ENCODE measurements at places on chromosomes 13 and 19. TPM values are rescaled to one million over a fixed set of nuclear protein-coding genes. Genes with fewer than 3 reads are reported as not detected.
A peak's percentile ranks its signal among the peaks of the same experiment; 100 is the strongest.

The PCDH17 gene
- total RNA-seq: not detected

The IZUMO2 gene
- total RNA-seq: not detected

DNA sequence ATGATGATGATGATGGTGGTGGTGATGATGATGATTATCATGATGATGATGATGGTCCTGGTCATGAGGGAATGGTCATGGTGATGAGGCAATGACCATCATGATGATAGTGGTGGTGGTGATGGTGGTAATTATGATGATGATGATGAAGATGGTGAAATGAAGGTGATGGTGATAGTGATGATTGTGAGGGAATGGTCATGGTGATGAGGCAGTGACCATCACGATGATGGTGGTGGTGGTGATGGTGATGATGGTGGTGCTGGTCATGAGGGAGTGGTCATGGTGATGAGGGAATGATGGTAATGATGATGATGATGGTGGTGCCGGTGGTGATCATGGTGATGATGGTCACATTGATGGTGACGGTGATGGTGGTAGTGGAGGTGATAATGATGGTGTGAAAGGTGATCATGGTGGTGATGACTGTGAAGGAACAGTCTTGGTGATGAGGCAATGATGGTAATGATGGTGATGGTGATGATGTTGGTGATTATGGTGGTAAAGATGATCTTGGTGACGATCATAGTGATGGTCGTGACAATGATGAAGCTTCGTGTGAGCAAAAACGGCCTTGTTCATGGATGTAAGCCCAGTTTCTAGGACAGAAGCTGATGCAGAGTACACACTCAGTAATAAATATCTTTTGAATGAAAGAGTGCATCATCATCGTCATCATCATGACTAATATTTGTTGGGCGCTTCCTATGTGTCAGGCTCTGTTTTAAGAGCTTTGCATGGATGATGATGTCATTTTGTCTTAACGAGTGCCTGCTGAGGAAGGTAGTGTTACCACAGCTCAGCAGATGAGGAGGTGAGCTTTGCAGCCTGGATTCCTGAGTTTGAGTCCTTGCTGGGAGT, 17.3 kb downstream of the SBK2 start:
- no peak for DNase-seq
- H3K4me1 ChIP-seq: peaks cover 3% of the 10 kb centered on the region
- H3K4me3 ChIP-seq: no peak overlapping the region
- peaks cover 4% of the 10 kb centered on the region for H3K27me3 ChIP-seq
- H3K36me3 ChIP-seq: no peaks in the 10 kb centered on the region

GRCh38 chr13:111131611-111132010, 16.5 kb downstream of the ARHGEF7 start:
- no peaks in the 10 kb centered on the region for H3K36me3 ChIP-seq
- H3K27ac ChIP-seq: no peak overlapping the region
- no peak overlapping the region for H3K4me3 ChIP-seq
- no peaks in the 10 kb centered on the region for H3K4me1 ChIP-seq
- H3K27me3 ChIP-seq: peaks cover 28% of the 10 kb centered on the region
- DNase-seq: no peak

DNA sequence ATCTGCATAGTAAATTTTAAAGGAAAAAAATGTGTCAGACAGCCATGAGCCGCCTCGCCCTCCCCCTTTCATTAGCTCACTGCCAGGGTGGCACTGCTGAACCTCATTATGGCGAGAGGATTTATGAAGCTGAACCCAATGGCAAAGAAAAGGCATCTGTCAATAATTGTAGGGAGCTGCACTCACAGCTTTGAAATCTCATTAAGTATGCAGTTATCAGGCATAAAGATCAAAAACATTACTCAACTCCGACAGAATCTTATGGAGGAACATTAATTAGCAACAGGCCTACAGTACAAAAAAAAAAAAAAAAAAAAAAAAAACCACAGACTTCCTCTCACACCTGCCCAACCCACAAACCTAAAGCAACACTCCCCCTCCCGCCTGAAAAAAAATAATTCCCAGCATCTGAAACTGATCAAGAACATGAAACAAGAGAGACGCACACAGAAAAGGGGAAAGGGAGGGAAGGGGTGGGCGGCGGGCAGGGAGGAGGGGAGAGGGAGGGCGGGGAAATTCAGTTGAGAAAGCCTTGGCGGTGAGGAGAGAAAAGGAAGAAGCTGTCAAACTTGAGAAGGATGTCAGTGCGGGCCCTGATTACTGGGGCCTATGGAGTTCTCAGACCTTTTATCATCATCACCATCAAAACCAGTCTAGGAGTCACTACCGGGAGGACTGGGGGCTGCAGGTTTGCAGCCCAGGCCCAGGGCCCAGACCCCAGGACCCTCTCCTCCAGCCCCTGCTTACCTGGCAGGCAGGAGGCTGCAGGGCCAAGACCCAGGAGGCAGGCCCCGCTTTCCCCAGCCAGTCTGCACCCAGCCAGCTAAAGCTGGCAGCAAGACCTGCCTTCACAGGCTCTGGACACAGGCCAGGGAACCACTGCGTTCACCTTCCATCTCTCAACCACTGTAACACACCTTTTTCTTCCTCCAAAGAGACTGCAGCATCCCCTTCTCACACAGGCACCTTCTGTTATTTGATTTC, 8.9 kb downstream of the TSHZ3 start:
- peak overlapping the region; percentile 56 for H3K27ac ChIP-seq
- H3K4me3 ChIP-seq: peak overlapping the region; percentile 64
- no peak for DNase-seq
- H3K4me1 ChIP-seq: peaks cover 18% of the 10 kb centered on the region
- peaks cover 78% of the 10 kb centered on the region for H3K27me3 ChIP-seq

The TNFRSF19 gene
- not detected for total RNA-seq

- peaks cover 22% of the 10 kb centered on the region for H3K27me3 ChIP-seq
- no peak overlapping the region for H3K4me3 ChIP-seq
- no peaks in the 10 kb centered on the region for H3K4me1 ChIP-seq
- H3K36me3 ChIP-seq: no peaks in the 10 kb centered on the region
Observed at GRCh38 chr13:78033509-78033908, 114.9 kb upstream of the EDNRB start.

The HPN gene
- 0.20 TPM for total RNA-seq

DNA sequence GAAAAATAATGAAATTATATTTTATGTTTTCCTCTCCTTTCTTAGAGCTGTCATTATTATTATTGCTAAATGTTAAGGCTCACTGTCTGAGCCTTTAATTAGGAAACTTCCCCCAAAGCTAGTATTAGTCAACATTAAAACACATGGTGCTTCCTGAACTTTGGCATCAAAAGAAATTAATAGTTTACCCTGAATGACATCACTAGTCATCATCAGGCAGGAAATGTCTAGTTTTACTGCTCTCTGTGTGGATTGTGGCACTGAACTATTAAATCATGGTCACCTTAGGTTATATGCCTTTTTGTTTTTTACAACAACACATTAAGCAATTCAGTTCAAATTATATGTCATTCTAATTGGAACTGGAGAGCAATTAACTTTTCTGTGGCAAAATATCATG, 595.5 kb downstream of the SLITRK1 start:
- no peaks in the 10 kb centered on the region for H3K4me1 ChIP-seq
- no peaks in the 10 kb centered on the region for H3K27me3 ChIP-seq
- no peaks in the 10 kb centered on the region for H3K36me3 ChIP-seq
- no peak overlapping the region for H3K4me3 ChIP-seq
- DNase-seq: no peak

- peaks cover 14% of the 10 kb centered on the region for H3K4me1 ChIP-seq
- no peaks in the 10 kb centered on the region for H3K27me3 ChIP-seq
- H3K27ac ChIP-seq: no peak overlapping the region
- H3K36me3 ChIP-seq: peaks cover 12% of the 10 kb centered on the region
- no peak for DNase-seq
Observed at GRCh38 chr13:40377783-40378182, 288.7 kb downstream of the FOXO1 start.

The ATCAY gene
- not detected for total RNA-seq

DNA sequence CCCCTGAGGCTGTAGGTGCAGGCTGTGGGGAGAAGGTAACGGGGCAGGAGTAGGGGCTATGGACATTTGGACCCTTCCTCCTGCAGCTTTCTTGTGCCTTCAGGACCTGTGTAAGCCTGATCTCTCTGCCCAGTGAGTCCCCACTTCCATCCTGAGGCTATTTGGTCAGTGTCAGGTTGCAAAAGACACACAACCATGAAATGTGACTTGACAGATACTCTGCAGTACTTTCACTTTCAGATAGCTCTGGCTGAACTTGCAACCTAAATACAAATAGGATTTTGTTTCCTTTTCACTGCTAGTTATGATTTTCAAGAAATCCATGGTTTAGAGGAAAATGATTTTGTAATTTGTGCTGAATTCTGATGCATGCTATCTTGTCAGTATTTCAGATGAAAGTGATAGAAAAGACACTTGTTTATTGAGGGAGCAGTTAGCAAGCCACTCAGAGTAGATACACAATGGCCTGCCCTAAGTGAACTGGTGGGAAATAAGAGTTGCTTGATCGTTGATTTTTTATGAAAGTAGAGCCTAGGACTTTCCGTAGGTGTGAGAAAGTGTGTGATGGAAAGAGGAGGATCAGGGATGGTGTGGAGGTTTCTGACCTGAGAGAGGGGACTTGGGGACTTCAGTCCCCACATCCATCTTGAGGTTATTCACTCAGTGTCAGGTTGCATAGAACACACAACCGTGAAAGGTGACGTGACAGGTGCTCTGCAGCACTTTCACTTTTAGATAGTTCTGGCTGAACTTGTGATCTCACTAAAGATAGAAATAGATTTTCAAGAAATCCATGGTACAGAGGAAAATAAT, 18.1 kb upstream of the EID2 start:
- H3K27me3 ChIP-seq: no peaks in the 10 kb centered on the region
- DNase-seq: no peak
- H3K27ac ChIP-seq: peak overlapping the region; percentile 93
- peaks cover 3% of the 10 kb centered on the region for H3K36me3 ChIP-seq
- H3K4me3 ChIP-seq: peak overlapping the region; percentile 79

DNA sequence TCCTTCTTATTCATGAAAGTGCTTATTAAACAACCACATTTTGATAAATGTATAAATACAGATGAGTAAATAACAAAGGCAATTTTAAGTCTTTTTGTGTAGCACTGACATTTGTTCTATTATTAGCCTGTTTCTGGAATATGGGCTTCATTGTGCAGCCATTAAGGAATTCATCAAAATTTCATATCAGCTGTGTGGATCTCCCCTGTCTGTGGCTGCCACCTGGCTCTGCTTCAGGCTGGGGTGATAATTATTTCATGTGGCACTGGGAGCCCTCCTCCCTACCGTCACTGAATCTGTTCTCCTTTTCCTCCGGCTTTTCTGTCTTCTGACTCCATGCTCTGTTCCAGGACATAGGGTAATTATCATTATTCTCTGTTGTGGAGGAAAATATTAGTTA, 57.1 kb downstream of the LMO7 start:
- H3K27me3 ChIP-seq: no peaks in the 10 kb centered on the region
- H3K36me3 ChIP-seq: no peaks in the 10 kb centered on the region
- no peak overlapping the region for H3K4me3 ChIP-seq

GRCh38 chr13:31896427-31896826, 135.1 kb upstream of the FRY start:
- peaks cover 30% of the 10 kb centered on the region for H3K27me3 ChIP-seq
- no peaks in the 10 kb centered on the region for H3K36me3 ChIP-seq
- no peak overlapping the region for H3K4me3 ChIP-seq
- no peak for DNase-seq
- peaks cover 6% of the 10 kb centered on the region for H3K4me1 ChIP-seq
- no peak overlapping the region for H3K27ac ChIP-seq

GRCh38 chr13:104357672-104358354, 1291.6 kb upstream of the SLC10A2 start:
- no peak overlapping the region for H3K4me3 ChIP-seq
- H3K36me3 ChIP-seq: no peaks in the 10 kb centered on the region
- H3K27me3 ChIP-seq: no peaks in the 10 kb centered on the region
- no peak for DNase-seq

The EPS8L1 gene
- 7.6 TPM for total RNA-seq

The TSSK6 gene
- total RNA-seq: 5.8 TPM

- no peaks in the 10 kb centered on the region for H3K4me1 ChIP-seq
- DNase-seq: no peak
- no peaks in the 10 kb centered on the region for H3K36me3 ChIP-seq
- peaks cover 6% of the 10 kb centered on the region for H3K27me3 ChIP-seq
- H3K4me3 ChIP-seq: no peak overlapping the region
Observed at GRCh38 chr19:18951721-18952281, 10.8 kb upstream of the HOMER3 start.

The GNG7 gene
- total RNA-seq: 1.2 TPM

DNA sequence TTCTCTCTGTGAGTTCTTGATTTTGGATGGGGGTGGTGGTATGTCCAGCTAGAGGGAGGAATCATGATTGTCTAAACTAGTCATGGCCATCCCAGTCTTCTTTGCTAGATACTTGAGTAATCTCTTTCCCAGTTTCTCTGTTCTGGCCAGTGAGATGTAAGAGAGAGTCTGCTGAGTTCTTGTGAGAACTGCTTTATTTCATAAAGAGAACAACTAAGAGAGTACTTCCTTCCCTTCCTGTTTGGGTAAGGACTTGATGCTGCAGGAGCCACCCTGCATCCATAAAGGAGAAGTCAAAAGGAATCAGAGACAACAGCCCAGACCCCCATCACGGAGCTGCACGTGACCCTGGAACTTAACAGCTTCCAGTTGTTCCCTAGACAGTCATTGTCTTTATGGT, 3.0 kb upstream of the RASL11A start:
- no peak for DNase-seq
- H3K4me3 ChIP-seq: no peak overlapping the region
- H3K4me1 ChIP-seq: peaks cover 8% of the 10 kb centered on the region
- H3K27ac ChIP-seq: no peak overlapping the region
- H3K36me3 ChIP-seq: no peaks in the 10 kb centered on the region

The NCCRP1 gene
- not detected for total RNA-seq

The NLRP5 gene
- not detected for total RNA-seq

DNA sequence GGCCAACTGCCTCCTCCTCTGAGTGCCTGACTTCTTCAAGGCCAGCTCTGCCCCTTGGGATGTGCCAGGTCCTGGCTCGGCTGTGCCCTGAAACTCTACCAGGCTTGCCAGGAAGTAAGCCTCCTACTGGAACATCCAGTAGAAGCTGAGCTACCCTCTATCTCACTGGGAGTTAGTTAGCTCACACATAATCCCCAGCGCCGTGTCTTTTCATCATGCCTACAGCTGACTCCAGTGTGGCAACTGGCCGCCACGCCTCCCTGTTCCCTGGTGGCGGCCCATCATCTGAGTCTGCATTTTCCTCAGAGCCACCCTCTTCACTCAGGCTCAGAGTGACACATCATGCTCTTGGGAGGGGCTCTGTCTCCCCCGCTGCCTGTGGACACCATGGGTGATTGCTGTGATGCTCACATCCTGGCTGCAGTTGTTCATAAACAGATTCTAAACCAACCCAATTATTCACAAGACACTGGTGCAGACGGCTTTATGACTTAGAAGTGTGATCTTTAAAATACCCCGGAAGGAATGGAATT, 131.9 kb upstream of the IRS2 start:
- H3K27ac ChIP-seq: no peak overlapping the region
- no peaks in the 10 kb centered on the region for H3K36me3 ChIP-seq
- no peak overlapping the region for H3K4me3 ChIP-seq
- no peak for DNase-seq
- no peaks in the 10 kb centered on the region for H3K4me1 ChIP-seq
- no peaks in the 10 kb centered on the region for H3K27me3 ChIP-seq

The PABPC3 gene
- total RNA-seq: 0.42 TPM

GRCh38 chr13:75836441-75836840, 200.3 kb downstream of the LMO7 start:
- H3K4me1 ChIP-seq: no peaks in the 10 kb centered on the region
- no peak overlapping the region for H3K4me3 ChIP-seq
- H3K27me3 ChIP-seq: no peaks in the 10 kb centered on the region
- peaks cover 15% of the 10 kb centered on the region for H3K36me3 ChIP-seq
- DNase-seq: no peak
